ENCODE measurements at places on chromosomes 1 and 21.

DNA sequence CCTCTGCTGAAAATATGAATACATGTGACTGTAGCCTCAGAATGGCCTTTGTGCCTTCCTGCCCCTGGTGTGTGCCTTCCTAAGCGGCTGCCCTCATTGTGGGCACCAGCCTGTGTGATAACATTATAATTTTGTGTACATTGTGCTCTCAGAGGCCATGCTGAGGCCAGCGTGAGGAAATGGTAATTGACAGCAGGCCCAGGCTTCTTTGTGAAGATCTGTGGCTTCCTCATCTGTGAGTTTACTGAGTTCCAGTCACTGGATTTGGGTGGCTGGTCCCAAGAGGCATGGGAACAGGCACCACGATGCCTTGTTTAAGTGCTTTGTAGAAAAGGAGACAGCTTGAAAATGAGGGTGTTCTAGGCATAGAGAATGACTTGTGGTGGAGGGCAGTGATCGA is 389.3 kb downstream of the OMA1 start:
- no peak for DNase-seq

DNA sequence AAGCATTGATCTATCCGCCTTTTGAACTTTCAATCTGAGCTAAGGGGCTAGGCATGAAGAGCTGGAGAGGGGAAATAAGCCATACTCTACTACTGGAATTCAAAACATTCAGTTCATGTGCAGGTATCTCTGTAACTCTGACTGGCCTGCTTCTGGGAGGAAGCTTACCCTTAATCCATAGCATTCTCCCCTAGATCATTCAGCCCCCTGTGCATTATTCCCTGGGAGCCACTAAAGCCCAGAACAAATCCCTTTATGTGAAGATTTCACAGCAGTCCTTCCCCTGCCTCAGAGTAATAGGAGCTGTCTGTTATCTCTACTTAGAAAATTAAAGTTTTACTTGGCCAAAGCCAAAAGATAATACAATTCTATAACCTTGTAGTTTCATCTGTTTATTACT is 300.7 kb downstream of the SEC16B start:
- no peak for DNase-seq

DNA sequence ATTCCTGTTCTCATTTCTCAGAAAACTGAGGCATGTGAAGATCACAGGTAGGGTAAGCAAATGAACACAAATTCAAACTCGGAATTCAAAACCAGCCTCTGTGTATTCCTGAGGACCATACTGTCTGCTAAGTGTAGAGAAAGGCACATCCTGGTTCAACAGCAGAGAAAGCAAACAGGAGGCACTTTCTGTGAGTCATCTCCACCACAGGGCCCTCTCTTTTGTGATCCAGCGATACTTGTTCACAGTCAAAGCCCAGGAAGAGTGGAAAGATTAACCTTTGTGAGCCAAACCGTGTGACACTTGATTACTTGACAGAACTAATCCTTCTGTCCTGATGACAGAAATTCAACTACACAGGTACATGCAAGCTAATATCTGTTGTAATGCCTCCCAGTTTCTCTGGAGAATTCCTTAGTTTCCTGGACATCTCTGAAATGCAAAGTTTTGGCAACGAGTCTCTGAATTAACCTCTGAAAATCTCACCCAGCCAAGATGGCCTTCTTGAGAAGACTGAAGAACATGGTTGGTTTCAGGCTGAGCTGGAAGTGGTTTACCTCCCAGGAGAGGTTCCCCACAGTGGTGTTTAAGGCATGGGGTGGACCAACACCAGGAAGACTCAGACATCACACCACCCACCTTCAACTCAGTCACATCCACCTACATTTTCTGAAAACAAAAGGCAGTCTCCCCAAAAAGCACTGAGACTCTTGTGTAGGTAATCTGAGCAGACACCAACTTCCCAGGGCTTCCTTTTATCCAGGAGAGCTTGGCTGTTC is 98.2 kb upstream of the ERG start:
- DNase-seq: no peak

DNA sequence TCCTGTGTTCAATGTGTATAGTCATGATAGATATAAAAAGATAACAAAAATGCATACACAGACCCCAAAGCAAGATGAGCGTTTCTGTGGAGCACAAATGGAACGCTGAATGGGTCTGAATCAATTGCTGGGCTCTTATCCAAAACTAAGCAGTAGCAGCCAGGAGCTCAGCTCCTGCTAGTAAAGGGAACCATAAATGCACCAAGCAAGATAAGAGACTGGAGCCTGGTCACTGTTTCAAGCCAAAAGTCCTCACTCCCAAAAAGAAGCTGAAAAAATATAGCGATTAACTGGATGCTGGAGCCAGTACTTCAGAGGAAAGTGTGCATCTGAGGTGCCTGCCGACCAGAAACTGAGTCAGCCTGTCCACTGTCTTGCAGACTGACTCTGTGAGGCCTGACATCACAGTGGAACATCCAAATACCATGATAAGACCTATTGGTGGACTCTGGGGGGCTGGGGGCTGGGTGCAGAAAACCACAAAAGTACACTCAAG is 68.9 kb downstream of the LRRC8C start:
- no peak for DNase-seq

DNA sequence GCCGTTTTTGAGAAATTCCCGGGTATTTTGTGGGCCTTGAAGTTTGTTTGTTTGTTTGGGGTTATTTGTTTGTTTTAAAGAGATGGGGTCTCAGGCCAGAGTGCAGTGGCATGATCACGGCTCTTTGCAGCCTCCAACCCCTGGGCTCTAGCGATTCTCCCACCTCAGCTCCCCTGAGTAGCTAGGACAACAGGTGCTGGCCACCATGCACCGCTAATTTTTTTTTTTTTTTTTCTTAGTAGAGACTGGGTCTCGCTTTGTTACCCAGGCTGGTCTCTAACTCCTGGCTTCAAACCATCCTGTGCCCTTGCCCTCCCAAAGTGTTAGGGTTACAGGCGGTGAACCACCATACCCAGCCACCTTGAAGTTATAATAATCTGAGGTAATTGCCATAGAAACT is 2.0 kb downstream of the CHTOP start:
- no peak for DNase-seq

DNA sequence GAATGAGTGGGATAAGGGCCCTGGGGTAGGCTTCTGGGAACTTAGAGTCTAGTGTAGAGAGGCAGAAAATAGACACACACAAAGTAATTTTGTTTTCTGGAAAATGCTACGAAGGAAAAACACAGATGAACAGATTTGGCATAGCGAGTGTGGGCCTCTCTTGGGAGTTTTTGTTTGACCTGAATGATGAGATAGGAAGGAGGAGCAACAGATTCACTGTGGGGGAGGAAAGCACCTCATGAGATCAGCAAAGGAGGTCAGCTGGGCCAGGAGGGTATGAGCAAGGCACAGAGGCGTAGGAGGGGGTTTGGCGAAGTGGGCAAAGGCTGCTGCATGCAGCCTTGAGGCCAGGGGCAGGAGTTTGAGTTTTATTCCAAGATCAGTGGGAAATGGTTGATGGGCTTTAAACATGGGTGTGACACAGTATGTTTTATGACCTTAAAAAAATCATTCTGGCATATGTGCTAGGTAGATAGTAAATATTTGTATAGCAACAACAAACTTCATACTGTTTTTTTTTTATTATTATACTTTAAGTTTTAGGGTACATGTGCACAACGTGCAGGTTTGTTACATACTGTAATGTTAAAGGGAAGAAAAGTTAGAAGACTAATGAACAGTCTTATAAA is 57.9 kb downstream of the FGGY start:
- DNase-seq: no peak

GRCh38 chr1:241208910-241209379 is 148.1 kb downstream of the RGS7 start:
- no peak for DNase-seq

DNA sequence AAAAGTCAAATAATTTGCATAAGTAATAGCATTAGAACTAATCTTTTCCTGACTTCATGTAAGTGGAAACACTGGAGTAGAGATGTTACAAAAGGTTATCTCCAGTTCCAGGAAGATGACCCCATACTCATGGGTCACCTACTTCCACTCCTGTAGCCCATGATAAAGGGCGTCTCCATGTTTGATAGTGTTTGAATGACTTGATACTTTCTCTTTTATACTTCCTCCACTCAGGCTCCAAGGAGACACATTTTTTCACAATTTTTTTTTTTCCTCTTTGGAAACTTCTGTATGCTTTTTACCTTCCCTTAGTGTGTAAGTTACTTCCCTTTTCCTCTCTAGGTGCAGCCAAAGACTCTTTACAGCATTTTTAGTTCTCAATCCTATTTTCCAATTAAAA is 382.1 kb upstream of the B3GALT2 start:
- no peak for DNase-seq

DNA sequence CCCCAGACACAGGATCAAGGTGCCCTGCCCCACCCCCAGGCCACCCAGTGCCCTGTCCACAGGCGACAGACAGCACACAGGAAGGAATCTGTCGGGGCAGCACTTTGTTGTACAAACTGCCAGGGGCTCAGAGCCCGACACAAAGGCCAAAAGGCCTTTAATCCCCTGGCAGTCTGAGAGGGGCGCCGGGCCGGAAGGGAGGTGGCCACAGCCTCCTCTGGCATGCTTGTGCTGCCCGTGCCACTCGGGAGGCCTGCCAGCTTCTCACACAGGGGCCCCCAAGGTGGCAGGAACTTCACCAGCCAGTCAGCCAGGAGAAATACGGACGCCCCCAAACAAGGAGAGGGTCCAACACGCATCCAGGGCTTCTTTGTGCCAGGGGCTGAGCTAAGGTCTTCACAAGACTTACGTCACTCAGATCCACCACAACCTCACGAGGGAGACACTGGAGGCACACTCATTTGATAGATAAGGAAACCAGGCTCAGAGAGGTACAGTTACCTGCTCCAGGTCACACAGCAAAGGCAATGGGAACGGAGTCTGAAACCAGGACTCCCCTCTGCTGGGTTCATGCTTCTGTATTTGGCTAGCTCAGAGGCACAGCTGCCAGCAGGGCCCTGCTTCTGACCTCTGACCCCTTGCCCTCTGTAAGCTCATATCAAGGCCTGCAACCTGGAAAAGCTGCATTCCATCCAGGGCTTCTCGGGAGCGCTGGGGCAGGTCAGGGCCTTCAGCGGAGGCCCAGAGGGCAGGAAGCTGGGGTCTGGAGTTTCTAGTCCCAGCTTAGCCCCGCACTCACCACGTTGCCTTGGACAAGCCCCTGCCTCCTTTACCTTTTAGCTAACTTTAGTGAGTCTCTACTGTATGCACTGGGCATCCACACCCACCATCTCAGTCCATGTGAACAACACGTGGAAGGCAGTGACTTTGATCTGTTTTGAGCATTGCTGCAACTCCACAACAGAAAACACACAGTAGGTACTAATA is 34.8 kb downstream of the HSPG2 start:
- no peak for DNase-seq

DNA sequence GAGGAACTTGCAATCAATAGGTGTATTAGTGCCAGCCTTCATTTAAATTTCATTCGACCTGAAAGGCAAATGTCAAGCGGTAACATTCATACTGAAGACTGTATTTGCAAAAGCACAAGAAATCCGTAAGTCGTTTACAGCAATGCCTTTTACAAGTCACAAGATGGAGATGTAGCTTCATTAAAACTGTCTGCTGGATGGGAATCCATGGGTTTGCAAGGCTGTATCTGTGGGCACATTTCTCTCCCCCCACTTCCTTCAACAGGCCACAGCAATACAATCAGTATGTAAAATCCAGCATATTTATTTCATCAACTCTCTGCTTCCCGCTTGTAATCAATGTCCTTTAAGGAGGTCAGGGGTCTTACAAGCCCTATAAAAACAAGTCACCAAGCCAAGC is 147.1 kb downstream of the SLC45A1 start:
- no peak for DNase-seq

DNA sequence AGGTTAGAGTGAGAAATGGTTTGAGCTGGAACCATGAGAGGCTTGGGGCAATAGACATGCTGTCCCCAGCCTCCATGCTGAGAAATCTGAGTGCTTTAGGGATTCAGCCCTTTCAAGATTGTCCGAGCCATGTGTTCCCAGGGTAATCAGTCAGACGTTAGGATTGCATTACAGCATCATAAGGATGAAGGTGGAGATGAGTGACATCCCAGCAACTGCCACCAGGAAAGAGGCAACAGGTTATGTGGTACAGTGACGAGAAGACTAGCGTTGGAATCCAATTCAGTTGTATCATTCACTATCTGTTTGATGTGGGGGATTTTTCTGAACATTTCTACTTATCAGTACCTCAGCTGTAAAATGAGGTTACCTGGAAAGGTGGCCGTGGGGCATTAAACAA is 1.7 kb downstream of the CAMK1G start:
- DNase-seq: no peak

- DNase-seq: peak; percentile 78
These were observed 81.7 kb upstream of the ZNF648 start for GRCh38 chr1:182143154-182143657.

DNA sequence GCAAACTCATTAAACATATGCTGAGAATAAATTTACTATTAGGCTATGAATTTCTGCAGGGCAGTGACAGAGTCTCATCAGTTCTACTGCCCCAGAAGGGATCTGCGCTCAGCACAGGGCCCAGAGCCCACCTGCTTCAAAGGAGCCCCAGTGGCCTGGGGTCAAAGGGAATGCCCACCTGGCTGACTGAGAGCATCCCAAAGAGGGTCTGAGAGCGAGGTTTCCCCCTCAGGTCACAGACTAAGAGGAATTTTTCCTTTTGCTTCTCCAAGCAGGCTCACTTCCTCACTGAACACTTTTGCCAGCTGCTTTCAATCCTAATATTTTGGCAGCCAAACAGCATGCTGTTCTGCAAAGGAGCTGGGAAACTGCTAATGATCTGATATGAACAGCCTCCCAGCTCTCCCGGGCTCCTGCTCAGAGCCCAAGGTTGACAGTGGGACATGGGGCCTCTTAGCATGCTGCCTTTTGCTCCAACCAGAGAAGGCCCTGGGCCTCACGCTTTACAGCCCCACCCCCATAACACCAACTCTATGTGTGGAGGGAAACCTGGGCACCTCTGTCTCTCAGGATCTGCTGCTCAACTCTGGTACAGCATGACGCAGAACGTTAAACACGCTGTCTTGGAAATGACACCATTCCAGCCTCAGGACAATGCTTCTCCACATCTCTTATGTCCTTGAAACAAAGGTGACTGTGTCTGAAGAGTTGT is 70.7 kb upstream of the SYT6 start:
- DNase-seq: no peak

- no peak for DNase-seq
These were observed 303.8 kb downstream of the NPHP4 start for GRCh38 chr1:5688081-5689077.

GRCh38 chr1:115192200-115192767 is 103.0 kb upstream of the TSPAN2 start:
- DNase-seq: no peak

- DNase-seq: no peak
These were observed 47.0 kb upstream of the MPC2 start for GRCh38 chr1:167983797-167984420.
